ENCODE measurements at places on chromosomes 1 and 21. TPM values are rescaled to one million over a fixed set of nuclear protein-coding genes. Genes with fewer than 3 reads are reported as not detected.

MPZ gene
- total RNA-seq: 0.67 TPM

DNAI4 gene
- 10.7 TPM for total RNA-seq

- DNase-seq: no peak
- H3K4me3 ChIP-seq: no peak overlapping the region
- H3K4me1 ChIP-seq: no peaks in the 10 kb centered on the region
- no peaks in the 10 kb centered on the region for H3K36me3 ChIP-seq
- no peaks in the 10 kb centered on the region for H3K27me3 ChIP-seq
These were observed 46.5 kb downstream of the ETS2 start for GRCh38 chr21:38852278-38852677.

- H3K27ac ChIP-seq: no peak overlapping the region
- H3K4me3 ChIP-seq: no peak overlapping the region
- no peak for DNase-seq
- H3K36me3 ChIP-seq: no peaks in the 10 kb centered on the region
These were observed 80.9 kb upstream of the ADAMTS5 start for GRCh38 chr21:27047658-27048314.

TMEM82 gene
- total RNA-seq: not detected

GRCh38 chr1:181113059-181113641 is 24.6 kb downstream of the IER5 start:
- H3K27me3 ChIP-seq: no peaks in the 10 kb centered on the region
- no peaks in the 10 kb centered on the region for H3K36me3 ChIP-seq
- no peak for DNase-seq
- H3K4me3 ChIP-seq: no peak overlapping the region
- peaks cover 10% of the 10 kb centered on the region for H3K4me1 ChIP-seq

GRCh38 chr1:12336413-12336812 is 106.6 kb downstream of the VPS13D start:
- DNase-seq: no peak
- H3K27me3 ChIP-seq: no peaks in the 10 kb centered on the region
- H3K4me1 ChIP-seq: peaks cover 52% of the 10 kb centered on the region
- no peak overlapping the region for H3K27ac ChIP-seq
- no peak overlapping the region for H3K4me3 ChIP-seq
- H3K36me3 ChIP-seq: no peaks in the 10 kb centered on the region

GRCh38 chr1:52602856-52603600 is 857 bp downstream of the GPX7 start:
- H3K27ac ChIP-seq: peak overlapping the region; percentile 75
- peaks cover under 1% of the 10 kb centered on the region for H3K36me3 ChIP-seq
- no peak for DNase-seq
- H3K27me3 ChIP-seq: no peaks in the 10 kb centered on the region

C2CD4D gene
- not detected for total RNA-seq

VAV3 gene
- 14.8 TPM for total RNA-seq

PCBP3 gene
- total RNA-seq: not detected

- no peak for DNase-seq
- H3K27ac ChIP-seq: no peak overlapping the region
- H3K4me3 ChIP-seq: no peak overlapping the region
- H3K36me3 ChIP-seq: no peaks in the 10 kb centered on the region
- H3K27me3 ChIP-seq: no peaks in the 10 kb centered on the region
- no peaks in the 10 kb centered on the region for H3K4me1 ChIP-seq
These were observed 61.3 kb downstream of the ASB17 start for GRCh38 chr1:75870951-75871350.

HUNK gene
- 1.2 TPM for total RNA-seq

DNA sequence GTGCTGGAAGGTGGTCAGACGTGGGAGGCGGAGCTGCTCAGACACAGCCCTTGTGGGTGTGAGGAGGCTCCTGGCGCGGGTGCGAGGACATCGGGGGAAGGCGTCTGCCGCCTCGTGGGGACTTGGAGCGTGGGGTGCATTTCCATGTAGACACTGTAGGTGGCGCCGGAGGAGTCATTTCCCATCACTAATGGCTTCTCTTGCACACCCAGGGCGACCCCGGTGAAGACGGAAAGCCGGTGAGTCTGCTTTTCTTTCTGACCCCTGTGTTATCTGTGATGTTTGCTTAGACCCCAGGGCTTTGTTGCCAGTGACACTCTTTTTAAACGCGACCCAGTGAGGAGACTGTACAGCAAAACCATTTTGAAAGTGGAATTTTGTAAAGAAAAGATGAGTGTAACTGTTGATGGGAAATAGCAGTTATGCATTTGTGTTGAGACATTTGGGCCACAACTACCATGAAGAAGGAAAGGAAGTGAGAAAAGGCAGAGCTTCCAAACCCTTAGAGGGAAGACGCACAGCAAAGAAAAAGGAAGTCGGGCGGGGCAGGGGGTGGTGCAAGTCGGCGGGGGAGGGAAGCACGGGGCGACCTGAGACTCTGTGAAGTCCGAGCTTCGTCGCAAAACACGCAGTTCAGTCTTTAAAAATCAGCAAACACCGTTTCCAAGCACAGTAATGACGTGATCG is 64.0 kb downstream of the SLC19A1 start:
- H3K27ac ChIP-seq: peak overlapping the region; percentile 36
- H3K4me3 ChIP-seq: no peak overlapping the region
- peak; percentile 49 for DNase-seq
- no peaks in the 10 kb centered on the region for H3K4me1 ChIP-seq
- H3K36me3 ChIP-seq: peaks cover 12% of the 10 kb centered on the region
- H3K27me3 ChIP-seq: no peaks in the 10 kb centered on the region

- DNase-seq: no peak
- H3K27me3 ChIP-seq: no peaks in the 10 kb centered on the region
- peaks cover 8% of the 10 kb centered on the region for H3K4me1 ChIP-seq
- H3K4me3 ChIP-seq: no peak overlapping the region
- H3K27ac ChIP-seq: no peak overlapping the region
These were observed 15.8 kb downstream of the KCNQ4 start for GRCh38 chr1:40799351-40799867.

ATAD3B gene
- 14.9 TPM for total RNA-seq

RGSL1 gene
- not detected for total RNA-seq

DNA sequence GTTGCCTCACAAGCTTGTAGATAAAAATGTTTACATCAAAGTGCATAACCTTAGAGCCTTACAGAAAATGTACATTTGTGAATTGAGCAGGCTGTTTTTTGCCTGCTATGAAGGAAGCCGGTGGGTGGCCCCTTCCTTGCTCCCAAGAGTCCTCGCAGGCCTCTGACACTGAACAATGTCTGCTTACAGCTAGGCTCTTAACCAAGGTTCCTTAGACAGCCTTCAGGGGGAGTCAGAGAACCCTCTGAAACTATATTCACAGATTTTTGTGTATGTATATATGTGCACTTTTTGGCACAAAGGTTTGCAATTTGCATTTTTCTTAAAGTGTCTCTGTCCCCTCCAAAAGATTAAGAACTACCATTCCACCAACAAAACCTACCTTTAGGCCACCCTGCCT is 282.6 kb downstream of the BARHL2 start:
- H3K4me3 ChIP-seq: no peak overlapping the region
- no peaks in the 10 kb centered on the region for H3K4me1 ChIP-seq
- H3K27me3 ChIP-seq: no peaks in the 10 kb centered on the region

GRCh38 chr21:26225046-26225445 is 54.5 kb upstream of the APP start:
- DNase-seq: no peak
- no peak overlapping the region for H3K27ac ChIP-seq
- no peaks in the 10 kb centered on the region for H3K36me3 ChIP-seq
- no peak overlapping the region for H3K4me3 ChIP-seq
- no peaks in the 10 kb centered on the region for H3K4me1 ChIP-seq
- H3K27me3 ChIP-seq: no peaks in the 10 kb centered on the region

GPR25 gene
- 0.27 TPM for total RNA-seq

- peak overlapping the region; percentile 21 for H3K27ac ChIP-seq
- H3K4me1 ChIP-seq: peaks cover 43% of the 10 kb centered on the region
- H3K4me3 ChIP-seq: no peak overlapping the region
- H3K27me3 ChIP-seq: no peaks in the 10 kb centered on the region
These were observed 9.7 kb upstream of the SRP9 start for GRCh38 chr1:225767634-225768540.

DNA sequence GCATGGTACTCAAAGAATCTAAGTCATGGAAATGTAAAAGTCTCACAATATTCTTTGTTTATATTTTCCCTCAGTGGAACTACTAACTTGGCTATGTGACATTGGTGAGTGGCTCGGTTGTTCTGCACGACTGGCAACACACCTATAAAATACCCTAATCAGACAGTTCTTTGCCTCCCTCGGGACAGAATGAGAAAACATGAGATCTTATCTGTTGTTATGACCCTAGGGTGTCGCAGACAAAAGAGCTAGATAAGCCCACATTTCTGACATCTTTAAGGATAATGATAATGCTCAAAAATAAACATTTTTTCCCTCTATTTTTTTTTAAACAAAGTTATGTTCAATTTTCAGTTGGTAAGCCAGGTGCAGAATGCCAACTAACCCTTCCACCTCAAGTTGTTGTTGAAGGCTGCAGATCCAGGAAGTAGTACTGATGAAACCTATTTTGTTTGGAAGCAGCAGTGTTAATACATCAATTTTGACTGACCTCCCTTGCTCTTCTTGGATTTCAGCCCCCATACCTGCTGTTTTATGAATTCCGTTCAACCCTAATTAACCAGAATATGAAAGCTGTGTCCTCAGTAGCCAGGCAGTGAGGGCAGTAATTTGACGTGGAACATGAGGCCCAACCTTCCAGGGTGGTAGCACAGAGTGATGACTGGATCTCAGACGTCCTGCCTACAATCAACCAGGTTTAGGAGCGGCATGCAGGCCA is 108.7 kb upstream of the DUSP10 start:
- H3K36me3 ChIP-seq: no peaks in the 10 kb centered on the region
- H3K4me3 ChIP-seq: no peak overlapping the region
- no peak for DNase-seq
- H3K27ac ChIP-seq: no peak overlapping the region
- peaks cover 4% of the 10 kb centered on the region for H3K4me1 ChIP-seq
- no peaks in the 10 kb centered on the region for H3K27me3 ChIP-seq

DNM3 gene
- total RNA-seq: 9.3 TPM

- H3K27me3 ChIP-seq: no peaks in the 10 kb centered on the region
- H3K36me3 ChIP-seq: no peaks in the 10 kb centered on the region
- H3K4me1 ChIP-seq: peaks cover 23% of the 10 kb centered on the region
- H3K4me3 ChIP-seq: no peak overlapping the region
- DNase-seq: no peak
These were observed 63.1 kb downstream of the TOR1AIP2 start for GRCh38 chr1:179814546-179814838.

- peak overlapping the region; percentile 39 for H3K27ac ChIP-seq
- no peaks in the 10 kb centered on the region for H3K27me3 ChIP-seq
- peak; percentile 72 for DNase-seq
- no peaks in the 10 kb centered on the region for H3K36me3 ChIP-seq
- no peaks in the 10 kb centered on the region for H3K4me1 ChIP-seq
- no peak overlapping the region for H3K4me3 ChIP-seq
These were observed 46.5 kb upstream of the GREM2 start for GRCh38 chr1:240658312-240658960.
